ENCODE measurements at places on chromosomes 1 and 21.

DNA sequence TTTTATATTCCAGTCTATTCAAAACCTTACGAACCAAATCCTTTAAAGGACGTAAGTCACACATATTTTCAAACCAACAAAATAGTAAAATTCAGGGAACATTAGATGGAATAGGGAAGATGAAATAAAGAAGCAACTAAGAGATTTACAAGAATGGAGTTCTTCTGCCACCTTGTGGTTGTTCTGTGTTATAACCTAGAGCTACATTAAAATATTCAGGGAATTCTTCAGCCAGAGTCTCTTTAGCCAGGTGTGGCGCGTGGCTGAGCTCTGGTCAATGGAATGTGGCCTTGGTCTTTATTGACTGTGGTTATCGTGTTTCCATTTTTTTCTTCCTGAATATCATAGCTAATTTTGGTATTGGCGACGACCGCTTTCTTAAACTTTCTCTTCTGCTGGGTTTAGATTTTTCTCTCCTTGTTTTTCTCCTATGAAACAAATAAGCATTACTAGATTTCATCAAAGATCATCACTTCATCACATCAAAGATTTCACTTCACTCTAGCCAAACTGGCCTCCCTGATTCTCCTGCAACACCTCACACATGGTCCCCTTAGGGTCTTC is 221.3 kb downstream of the MRPL39 start:
- DNase-seq: peak; percentile 80

DNA sequence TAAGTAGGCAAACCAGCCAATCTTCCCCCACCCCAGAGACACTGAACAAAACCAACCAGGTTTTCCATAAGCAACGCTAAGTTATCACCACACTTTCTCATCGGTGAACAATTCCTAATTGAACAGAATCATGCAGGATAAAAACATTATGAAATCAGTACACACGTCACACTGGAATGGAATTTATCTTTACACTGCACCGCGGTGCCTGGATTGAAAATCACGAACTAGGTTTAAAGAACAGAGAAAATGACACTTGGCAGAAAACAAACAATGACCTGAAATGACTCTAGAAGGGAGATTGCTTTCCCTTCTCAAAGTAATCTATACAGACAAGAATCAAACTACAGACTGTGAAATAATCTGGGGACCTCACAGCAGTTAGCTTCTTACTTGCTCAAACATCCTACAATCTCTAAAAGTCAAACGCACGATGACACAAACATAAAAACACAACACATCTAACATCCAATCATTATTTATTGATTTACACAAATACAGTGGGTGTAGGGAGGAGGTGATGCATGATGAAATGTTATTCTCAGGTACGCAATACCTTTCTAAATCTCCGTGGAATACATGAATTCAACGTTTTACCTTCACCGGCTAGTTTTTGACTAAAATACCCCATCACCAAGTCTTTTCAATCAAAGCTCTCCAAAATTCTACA is 1.9 kb downstream of the EIF4G3 start:
- no peak for DNase-seq

- DNase-seq: no peak
Measured at GRCh38 chr1:47915677-47916353, 81.4 kb downstream of the TRABD2B start.

DNA sequence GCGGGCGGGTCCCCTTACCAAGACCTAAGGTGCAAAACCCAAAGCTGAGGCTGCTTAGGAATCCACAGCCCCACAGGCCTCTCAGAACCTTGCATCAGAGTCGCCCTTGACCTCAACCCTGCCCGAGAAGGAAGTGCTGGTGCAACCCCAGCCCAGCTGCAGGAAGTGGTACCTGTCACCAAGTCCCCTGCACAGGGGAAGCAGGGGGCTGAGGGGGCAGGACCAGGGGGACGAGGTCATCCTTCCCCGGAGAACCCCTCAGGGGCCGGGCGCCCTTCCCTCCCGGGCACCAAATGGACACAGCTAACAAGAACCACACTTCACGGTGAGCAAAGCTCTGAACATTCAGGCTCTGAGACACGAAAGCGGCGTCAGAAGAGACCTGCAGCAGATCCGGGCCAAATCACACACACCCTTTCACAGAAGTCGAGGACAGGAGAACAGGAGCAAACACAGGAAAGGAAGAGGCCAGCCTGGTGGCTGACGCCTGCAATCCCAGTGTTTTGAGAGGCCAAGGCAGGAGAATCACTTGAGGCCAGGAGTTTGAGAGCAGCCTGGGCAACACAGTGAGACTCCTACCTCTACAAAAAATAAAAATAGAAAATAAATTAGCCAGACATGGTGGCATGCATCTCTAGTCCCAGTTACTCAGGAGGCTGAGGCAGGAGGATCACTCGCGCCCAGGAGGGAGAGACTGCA is 6.4 kb downstream of the ITGB2 start:
- no peak for DNase-seq

DNA sequence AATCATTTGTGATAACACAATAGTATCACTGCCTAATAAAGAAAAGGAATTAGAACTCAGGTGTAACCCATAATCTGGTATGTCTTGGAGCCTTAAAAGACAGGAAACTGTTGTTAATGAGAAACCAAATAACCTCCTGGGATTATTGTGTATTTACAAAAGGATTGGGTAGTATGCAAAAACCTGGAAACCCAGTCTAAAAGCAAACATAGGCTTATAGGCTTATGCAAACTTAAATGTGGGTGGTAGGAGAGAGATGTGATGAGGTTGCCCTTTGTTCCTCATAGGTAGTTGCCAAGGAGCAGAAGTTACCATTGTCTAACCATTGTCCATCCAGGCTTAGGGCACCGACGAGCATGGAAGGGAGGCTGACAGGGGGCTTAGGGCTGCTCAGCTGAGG is 165.8 kb downstream of the AK5 start:
- no peak for DNase-seq

GRCh38 chr1:235923466-235924021 is 56.8 kb upstream of the LYST start:
- peak; percentile 37 for DNase-seq

DNA sequence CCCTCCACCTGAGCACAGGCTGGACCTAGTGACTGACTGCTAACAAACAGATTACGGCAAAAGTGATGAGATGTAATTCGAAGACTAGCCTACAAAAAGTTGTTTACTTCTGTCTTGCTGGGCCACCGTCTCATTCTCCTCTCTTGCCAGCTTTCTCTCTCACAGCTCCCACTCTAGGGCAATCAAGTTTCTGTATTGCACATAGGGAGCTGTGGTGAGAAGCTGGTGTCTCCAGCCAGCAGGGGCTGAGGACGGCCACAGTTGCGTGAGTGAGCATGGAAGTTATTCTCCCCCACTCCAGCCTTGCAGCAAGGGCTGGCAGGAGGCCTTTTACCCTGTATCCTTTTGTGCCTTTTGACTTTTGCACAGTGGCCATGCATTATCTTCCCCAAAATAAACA is 8.6 kb upstream of the COL6A2 start:
- DNase-seq: no peak

DNA sequence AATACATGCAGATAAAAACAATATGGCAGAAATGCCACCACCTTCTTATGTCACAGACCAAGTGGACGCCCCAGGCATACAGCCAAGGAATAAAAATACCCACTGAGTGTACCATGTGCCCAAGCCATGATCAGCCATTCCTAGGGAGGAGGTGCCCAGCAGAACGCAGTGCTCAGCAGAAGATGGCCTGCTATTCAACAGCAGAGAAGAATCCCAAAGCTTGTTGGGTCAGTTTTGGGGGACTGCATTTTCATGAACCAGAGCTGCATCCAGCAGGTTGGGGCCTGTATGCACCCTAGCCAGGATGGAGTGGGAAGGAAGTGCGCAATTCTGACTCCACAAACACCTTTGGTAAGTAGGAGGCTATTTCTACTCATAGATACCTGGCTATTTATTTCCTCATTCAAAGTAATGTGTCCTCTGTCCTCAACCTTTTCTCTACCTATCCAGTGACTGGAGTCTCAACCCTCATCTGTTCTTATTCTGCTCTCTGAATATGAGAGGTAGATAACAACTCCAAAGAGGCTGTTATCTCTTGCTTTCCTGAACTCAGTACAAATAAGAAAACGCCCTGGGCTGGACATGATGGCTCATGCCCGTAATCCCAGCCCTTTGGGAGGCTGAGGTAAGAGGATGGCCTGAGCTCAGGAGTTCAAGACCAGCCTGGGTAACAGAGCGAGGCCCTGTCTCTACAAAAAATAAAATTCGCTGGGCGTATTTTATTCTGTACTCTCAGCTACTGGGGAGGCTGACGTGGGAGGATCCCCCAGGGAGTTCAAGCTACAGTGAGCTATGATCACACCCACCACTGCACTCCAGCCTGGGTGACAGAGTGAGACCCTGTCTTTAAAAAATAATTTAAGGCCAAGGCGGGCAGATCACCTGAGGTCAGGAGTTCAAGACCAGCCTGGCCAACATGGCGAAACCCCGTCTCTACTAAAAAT is 2.5 kb upstream of the PLEKHM2 start:
- no peak for DNase-seq

GRCh38 chr1:50453266-50453665 is 30.0 kb upstream of the DMRTA2 start:
- no peak for DNase-seq

DNA sequence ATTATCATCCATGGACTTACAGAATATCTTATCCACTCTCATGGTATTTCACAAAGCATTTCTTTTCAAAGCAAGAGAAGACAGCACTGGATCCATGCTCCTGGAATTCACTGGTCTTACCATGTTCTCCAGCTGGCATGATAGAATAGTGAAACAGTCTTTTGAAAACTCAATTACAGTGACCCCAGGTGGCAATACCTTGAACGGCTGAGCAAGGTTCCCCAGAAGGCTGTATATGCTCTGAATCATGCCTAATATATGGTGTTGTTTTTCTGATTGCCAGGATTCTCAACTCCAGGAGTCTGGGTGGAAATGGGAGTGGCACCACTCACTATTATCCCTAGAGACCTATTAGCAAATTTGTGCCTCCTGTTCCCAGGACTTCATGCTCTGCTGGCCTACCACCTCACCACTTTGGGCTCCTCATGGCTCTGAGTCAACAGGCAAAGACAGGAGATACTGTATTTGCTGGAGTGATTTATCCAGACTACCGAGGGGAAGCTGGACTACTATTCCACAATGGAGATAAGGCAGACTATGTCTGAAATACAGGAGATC is 87.6 kb downstream of the CATSPERE start:
- no peak for DNase-seq

DNA sequence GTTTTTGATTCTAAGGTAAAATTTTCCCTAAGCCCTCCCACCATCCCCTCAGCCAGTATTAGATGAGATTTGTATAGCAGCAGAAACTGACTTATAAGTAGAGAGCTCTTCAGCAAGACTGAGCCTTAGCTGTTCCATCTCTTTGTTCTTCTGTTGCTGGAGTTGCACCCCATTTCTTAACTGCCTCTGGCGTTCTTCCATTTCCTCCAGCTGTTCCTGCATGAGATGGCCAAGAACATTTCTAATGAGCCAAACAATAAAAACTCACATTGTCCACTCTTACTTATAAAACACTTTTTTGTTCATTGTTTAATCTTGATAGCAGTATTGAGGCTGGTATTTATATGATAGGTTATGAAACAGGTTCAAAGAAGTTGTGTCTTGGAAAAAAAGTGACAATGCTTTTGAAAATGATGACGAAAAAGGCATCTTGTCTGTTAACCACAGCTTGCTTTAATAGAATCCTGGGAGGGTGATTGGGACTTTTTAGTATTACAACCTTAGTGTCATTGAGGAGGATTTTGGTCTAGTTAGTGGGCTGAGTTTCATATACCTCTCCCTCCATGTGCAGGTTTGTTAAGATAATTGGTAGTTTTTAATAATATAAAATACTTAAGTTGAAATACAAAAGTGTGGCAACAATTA is 18.3 kb downstream of the SYNC start:
- DNase-seq: no peak

GRCh38 chr1:20376880-20377494 is 86.3 kb downstream of the VWA5B1 start:
- DNase-seq: peak; percentile 6

DNA sequence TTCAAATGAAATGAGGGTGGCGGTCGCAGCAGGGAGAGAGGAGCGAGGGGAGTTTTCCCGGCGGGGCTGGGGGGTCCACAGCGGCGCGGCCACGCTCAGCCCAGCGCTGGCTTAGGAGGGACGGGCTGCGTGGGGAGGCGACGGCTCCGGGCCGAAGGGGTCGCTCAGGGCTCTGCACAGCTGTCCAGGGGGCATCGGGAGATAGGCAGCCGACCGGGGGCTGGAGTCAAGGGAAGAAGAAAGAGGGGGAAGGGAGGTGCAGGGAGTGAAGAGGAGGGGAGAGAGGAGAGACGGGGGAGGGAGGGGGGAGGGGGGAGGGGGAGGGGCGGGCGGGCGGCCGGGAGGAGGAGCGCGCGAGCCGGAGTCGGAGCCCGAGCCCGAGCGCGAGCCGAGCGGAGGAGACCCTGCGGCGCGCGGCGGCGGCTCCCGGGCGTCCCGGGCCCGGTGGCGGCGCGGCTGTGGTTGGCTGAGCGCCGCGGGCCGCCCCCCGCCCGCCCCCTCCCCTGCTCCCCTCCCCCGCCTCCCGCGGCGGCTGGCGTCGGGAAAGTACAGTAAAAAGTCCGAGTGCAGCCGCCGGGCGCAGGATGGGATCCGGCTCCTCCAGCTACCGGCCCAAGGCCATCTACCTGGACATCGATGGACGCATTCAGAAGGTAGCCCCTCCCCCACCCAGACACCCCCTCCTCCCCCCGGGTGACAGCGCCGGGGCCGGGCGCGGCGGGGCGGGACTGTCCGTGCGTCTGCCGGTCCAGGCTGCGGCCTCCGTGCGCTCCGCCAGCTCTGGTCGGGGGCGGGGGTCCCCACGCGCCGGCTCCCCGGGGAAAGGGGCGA is at the start of gene PDE9A:
PDE9A (plus strand) TSS at position 391 of the 831 bp plus-strand sequence; CDS start at position 585, 194 bp downstream.
- no peak for DNase-seq

DNA sequence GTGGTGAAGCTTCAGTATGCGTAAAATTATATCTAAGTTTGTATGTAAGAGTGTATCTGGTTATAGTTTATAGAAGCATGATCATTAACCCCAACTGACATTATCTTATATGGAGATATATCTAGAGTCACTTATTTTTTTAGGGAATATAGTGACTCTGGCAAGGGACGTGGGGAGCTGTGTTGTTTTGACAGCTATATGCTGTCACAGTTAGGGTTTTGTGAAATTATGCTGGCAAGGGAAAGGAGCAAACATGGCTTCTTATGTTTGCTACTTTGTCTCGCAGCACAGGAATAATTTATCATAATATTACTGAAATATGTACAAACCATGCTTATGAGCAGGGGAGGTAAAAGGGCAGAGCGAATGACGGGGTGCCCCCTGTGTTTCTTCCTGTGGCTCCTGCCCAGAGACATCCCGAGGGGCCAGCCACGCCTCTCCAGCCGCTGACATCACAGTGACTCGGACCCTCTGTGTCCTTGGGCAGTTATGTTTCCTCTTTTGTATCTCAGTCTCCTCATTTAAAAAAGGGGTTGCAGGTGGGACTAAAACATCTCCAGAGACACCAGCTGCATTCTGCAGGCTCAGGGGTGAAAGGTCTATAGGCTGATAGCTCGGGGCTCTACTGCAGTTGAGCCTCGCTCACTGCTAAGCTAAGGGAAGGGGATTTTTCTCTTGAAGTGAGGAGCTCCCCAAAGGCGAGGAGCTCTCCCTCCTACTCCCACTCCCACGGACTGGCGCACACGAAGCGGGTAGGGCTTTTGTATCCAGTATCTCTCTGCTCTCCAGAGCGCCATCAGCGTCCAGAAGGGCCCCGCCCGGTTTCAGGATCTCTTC is 14.9 kb downstream of the A3GALT2 start:
- no peak for DNase-seq
